ENCODE measurements at places on chromosomes 5 and 9.

- no peak for DNase-seq
Measured at GRCh38 chr5:23319901-23320300, 187.5 kb upstream of the PRDM9 start.

GRCh38 chr9:4691795-4692194, 12.4 kb downstream of the CDC37L1 start:
- no peak for DNase-seq

DNA sequence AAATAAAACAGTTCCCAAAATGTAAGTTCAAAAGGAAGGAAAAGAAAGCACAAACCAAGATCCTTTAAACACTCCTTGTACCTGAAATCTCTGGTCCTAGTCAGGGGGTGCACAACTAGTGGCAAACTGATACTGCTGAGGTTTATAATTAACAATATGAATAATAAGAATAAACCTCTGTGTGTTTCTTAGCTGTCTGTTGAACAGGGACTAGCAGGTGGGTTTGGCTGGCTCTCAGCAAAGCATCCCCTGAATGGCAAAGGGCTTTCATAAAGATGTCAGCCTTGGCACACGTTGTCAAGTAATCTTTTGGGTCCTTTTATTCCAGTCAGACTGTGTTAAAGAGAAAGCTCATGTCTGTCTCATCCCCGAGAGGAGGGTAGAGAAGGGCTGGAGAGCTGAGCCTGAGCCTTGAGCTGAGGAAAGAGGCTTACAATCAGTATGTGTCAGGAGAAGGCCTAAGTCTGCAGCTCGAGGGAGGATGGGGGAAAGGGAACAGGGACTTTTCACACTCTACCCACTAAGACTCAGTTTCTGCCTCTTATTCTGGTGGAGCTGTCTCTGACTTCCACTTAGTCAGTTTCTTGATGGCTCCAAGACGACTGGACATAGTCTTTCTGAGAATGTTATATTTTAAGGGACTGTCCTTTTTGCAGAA, 123.0 kb downstream of the GALNT10 start:
- DNase-seq, result no peak

GRCh38 chr5:101112645-101113044, 209.6 kb upstream of the ST8SIA4 start:
- no peak for DNase-seq

DNA sequence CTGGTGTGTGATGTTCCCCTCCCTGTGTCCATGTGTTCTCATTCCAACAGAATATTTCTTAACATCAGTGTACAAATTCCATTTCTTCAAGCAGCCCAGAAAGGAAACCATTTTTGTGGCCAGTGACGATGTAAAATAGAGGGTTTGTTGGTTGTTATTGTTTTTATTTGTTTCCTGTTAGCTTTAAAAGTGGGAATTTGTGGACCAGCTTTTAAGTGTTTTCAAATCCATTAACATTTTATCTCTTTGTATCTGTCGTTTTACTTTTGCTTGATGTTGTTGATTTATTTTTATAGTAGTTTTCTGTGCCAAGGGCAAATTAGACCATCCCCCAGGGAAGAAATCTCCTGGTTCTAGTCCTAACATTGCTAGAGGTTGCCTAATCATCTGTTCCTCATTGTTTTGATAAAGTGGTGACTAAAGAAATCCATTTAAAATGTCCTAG, 100.0 kb downstream of the GDNF start:
- DNase-seq, result no peak

- no peak for DNase-seq
Measured at GRCh38 chr5:67176936-67177335, 19.7 kb downstream of the CD180 start.

DNA sequence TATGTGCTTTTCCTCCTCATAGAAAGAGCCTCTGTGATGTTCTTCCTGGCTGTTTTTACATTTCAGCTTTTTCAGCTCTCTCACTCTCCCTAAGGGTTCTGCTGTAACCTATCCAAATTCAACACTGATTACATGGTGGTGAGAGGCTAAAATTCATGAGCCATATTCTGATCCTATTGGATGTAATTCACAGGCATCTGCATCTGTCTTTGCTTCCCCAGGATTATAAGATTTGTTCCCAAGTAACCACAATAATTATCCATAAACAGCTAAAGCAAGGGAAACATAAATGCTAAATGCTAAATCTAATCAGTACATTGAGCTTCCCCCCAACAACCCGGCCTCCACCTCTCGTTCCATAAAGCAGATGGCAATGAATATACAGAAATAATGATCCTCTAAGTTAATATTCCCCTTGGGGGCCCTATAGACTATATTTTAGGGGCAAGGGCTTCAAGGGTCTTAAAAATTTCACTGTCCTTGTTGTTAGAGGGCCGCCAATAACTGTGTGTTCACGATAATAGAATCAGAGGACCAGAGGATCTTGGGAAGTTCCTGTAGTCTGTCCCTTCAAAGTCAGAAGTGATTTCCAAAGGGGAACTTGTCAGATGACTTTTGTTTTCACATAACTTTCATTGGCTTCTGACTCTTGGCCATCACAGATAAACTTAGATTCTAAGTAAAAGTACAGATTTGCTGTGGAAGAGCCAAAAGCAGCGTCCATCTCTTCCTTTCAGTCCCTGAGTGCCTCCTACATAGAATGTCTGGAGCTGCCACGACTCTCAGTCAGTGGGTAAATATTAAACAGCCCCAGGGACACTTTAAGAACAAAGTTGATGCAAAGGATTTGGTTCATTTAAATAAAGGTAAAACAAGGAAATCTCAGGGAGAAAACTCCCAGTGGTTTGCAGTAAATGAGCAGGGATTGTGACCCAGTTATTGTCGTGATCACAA, 125.6 kb downstream of the ALDH1A1 start:
- no peak for DNase-seq

DNA sequence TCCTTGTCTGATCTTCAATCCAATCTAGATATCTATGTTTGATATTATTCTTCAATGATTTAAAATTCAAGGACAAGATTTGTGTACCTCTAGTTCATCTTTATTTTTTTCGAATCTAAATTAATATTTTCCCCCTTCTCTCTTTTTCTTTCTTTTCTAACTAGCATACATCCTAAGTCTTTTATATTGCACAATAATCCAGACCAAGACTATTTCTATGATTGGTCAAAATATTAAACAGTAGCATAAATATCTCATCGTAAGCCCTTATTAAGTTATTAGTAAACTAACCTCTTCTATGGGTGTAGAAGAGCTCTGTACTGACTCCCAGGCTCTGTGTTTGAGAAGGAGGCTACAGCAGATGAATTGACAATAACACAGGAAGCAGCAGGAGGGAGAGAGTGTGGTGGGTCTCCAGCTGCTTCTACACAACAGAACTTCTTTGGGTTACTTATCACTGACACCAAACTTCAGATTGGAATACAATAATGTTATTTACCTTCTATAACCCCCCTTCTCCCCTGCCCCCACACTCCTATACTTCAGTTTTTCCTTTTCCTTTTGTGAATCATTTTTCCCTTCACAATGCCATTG, 11.9 kb upstream of the PLCXD3 start:
- DNase-seq, result no peak

DNA sequence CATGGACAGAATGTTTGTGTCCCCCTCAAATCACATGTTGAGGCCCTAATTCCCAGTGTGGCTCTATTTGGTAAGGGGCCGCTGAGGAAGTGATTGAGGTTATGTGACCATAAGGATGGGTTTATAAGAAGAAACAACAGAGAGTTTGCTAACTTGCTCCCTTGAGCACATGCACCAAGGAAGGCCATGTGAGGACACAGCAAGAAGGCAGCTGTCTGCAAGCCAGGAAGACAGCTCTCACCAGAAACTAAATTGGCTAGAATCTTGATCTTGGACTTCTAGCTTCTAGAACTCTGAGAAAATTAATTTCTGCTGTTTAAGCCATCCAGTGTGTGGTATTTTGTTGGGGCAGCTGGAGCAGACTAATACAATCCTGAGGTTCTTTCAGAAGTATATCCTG, 35.2 kb upstream of the CDC42SE2 start:
- DNase-seq, result no peak

DNA sequence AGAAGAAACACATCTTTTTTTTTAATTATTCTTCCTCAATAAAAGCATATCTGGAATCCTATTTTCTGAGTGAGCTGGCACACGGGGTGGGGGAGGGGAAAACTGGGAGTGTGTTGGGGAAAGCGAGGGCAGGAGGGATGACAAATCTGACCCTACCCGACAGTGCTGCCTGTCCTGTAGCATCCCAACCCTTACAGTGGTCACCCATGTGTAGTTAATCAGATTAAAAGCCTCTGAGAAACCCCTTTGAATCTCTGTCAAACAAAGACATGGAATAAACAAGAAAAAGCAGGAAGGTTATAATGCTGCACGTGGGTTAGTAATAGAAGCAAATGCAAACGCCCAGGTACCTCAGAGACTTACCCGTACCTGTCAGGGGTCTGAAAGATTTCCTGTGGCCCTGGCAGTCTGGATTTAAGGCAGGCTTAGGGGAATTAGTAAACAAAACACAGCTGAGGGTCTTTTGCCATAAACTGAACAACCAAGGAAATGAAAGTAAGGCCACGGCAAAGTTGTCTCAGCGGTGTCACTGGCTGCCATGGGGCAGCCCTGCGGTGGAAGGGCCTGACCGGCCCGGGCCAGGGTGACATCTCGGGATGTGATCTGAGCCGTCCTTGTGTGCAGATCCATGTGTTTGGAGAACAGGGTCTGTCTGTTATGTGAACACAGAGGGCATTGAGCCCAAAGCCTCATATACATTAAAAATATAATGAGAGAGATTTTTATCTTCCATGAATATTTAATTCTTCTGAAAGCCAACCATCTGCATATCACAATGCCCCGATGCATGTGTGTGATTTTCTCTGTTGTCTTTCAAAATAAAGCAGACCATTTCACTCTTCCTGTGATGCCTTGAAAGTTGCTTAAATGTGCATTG, 308.2 kb downstream of the ZNF608 start:
- DNase-seq, result no peak

DNA sequence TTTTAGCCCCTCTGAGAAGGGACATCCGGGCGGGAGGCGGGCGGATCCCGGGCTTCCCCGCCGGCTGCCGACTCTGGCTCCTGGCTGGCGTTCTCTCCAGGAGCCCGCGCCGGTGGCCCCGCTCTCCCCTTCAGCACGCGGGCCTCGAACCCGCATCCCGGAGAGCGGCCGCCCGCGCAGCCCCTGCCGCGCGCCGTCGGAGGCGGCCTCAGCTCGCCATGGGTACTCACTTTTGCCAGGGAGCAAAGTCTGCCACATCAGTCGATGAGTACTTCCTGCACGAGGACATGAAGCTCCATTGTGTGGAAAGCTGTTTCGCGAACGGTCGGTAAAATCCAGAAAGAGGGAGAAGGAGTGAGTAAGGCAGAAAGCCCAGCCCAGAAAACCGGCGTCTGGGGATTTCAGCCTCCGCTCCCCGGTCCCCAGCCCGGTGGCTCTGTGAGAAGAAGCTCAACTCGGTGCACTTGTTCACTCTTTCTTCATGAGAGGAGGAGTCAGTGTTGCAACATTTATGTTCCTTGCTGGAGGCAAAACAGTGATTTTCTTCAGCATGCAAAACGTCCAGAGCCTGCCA, at the start of gene PRLR:
PRLR (minus strand) TSS at position 450 of the 574 bp plus-strand sequence. CDS start 140,867 bp downstream, outside the sequence.
- DNase-seq, result no peak

DNA sequence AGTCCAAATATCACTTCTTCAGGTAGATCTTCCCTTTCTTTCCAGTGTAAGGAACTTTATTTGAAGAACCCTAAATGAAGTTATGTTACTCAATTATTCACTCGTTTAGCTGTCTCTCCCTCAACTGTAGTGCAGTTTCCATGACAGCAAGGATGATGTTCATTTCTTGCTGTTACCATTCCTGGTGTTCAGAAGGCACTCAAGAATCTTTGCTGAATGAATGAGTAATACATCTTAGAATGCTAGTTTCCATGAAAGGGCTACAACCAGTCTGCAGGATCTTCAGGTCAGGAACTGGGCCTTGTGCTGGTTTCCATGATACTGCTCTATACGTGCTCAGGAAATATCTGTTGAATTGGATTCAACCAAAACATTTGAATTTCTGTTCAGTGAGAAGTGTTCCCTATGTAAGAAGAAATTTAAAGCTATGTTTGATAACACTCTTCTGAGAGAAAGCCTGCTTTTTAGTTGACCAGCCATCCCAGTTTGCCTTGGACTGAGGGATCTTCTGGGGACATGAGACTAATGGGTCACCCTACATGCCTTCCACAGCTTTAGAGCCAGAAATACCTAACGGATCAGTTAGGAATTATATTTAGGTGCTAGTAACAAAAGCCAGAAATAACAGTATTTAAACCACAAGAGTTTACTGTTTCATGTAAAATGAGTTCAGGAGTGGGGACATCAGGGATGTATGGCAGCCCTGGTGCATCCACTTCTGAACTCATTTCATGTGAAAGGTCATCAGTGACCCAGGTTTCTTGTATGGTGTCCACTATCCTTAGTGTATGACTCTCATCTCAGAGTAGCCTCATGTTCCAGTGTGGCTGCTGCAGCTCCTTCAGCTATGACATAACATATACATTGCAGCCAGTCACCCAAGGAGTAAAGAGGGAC, 500.1 kb upstream of the SGCD start:
- DNase-seq, result no peak

DNA sequence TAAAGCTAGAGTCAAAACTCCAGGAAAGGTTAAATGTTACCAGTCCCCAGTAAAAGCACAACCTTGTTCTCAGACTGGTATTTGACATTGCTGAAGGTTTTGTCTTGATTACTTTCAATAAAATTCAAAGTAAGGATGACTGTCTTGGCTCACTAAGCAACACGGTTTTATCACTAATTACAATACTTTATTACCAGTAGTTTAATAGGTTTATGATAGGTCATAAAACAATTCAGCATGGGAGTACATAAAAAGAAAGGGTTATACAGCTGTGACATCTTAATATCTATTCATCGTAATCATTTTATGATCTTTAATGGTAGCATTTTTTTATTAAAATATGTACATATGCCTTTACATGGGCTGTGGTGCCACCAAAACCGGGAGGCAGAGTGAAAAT, 370.7 kb upstream of the IRX2 start:
- no peak for DNase-seq

DNA sequence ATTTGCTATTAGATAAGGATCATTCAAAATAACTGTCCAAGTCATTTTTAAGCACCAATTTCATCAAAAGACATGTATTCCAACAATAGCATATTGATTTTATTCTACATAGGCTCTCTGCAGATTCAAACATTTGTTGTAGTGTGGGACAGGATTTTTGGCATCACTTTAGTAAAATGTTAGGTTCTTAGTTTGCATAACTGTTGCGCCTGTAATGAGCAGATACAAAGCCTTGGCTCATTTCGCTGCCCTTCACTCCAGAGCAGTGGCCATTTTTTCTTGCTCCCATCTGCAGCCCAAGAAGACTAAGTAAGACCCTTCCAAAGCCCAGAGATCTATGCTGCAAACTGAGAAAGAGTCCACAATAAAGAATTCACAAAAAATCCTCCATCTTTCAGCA, 446.0 kb upstream of the MPDZ start:
- no peak for DNase-seq

GRCh38 chr9:83242066-83242465, 179.1 kb upstream of the RASEF start:
- DNase-seq, result no peak

GRCh38 chr5:87300176-87300575, 32.5 kb downstream of the RASA1 start:
- DNase-seq, result no peak

DNA sequence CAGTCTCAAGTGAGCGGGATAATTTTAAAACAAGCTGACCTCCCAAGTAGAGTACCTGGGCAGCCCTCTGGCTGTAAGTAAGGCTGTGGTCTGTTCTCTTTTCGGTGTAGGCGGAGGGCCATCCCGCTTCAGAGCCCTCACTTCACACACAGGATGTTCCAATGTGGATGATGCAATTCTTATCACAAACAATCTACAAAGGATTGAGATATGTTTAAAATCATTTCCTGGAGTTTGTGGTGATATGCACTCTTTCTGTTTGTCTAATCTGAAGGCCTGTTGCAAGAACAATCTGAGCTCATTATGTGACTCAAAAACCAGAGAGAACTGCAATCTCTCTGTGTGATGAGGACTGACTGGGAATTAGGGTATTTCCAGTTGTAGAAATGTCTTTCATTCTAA, 42.5 kb downstream of the ITGA2 start:
- DNase-seq, result no peak

Data from HFF-Myc (cell line).